Posterior cingulate gyrus (tissue), 11 donors: ENCODE measurements at places on chromosomes 1 and 21.

DNA sequence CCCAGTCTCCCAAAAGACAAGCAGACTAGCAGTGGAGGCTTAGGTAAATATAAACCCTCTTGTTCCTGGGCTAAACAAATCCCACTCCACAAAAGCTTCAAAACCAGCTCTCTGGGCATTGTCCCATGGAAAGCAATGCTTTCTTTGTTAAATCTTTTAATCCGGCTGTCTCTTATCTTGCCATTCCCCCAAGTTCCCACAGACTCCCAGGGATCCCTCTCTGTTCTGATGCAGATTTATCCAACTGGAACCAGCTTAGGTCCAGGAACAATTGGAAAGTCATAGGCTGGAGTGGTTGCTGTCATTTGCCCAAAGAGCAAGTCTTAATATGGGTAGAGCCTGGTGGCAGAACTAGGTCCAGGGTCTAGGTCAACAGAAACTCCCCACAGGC is 110.1 kb upstream of the ATP1A1 start:
- DNase-seq: no peak

DNA sequence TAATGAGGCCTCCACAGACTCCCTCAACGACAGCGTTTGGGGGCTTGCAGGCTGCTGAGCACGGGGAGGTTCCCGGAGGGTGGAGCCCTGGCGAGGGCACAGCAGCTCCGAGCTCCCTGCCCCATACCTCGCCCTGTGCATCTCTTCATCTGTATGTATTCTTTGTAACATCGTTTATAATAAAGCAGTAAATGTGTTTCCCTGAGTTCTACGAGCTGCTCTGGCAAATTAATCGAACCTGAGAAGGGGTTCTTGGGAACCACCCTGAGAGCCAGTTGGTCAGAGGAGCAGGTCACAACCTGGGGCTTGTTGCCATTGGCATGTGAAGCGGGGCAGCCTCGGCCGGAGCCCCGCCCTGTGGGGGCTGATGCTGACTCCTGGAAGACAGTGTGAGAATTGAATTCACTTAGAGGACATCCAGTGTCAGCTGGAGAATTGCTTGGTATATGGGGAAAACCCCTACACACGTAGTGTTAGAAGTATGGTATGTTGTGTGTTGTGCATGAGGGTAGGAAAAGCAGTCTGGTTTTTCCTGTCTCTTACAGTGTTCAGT is 11.5 kb downstream of the SLC37A1 start:
- DNase-seq: no peak

- DNase-seq: no peak
Measured at GRCh38 chr1:17567582-17567981, 28.1 kb downstream of the ARHGEF10L start.

GRCh38 chr1:227273557-227273956 is 44.7 kb downstream of the CDC42BPA start:
- no peak for DNase-seq
